ENCODE measurements at places on chromosomes 11 and 22.

- DNase-seq, result no peak
These were observed 712 bp downstream of the IL2RB start for GRCh38 chr22:37148742-37149665.

- DNase-seq, result peak; percentile 71
These were observed 29.7 kb downstream of the FAM83F start for GRCh38 chr22:40024201-40025061.

GRCh38 chr11:9052316-9052715, 39.1 kb downstream of the SCUBE2 start:
- no peak for DNase-seq

DNA sequence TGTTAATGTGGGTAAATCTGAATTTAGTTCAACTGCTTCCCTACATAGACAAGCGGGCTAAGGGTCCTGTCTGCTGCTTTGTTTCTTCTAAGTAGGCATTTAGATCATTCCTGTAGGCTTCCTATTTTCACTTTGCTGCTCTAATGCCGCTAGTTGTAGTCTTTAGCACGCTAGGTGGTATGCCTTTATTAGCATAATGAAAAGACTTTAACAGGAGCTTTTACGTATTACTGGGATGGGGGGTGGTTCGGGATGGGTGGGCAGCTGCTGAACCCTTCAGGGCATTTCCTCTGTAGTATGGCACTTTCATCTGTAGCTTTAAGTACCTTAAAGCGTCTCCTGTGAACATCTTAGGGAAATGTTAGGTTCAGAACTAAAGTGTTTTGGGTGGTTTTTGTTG, 85.3 kb downstream of the GGT1 start:
- DNase-seq, result no peak

DNA sequence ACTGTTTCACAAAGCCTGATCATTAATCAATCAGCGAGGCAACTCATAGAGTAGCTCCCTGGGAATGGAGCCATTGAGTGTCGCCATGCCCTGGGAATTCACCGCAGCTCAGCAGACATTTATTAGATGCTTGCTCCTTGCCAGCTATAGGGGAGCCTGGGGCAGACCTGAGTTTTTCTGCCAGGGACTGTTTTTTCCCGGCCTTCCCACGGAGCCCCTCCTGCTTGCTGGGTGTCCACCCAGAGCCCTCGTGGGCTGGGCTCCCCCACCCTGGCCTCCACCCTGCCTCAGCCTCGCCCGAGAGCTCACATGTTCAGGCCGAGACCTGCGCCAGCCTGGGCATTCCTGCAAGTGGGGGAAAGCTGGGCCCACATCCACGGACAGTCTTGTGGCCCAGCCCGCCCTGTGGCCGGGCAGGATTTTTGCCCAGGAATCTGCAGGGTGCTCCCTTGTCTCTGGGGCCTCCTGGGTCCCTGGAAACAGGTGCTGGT, 64.9 kb downstream of the SMIM38 start:
- DNase-seq, result no peak

GRCh38 chr11:17500673-17501072, 24.0 kb upstream of the ABCC8 start:
- no peak for DNase-seq

GRCh38 chr11:92506809-92507336, 282.3 kb downstream of the FAT3 start:
- DNase-seq, result no peak

DNA sequence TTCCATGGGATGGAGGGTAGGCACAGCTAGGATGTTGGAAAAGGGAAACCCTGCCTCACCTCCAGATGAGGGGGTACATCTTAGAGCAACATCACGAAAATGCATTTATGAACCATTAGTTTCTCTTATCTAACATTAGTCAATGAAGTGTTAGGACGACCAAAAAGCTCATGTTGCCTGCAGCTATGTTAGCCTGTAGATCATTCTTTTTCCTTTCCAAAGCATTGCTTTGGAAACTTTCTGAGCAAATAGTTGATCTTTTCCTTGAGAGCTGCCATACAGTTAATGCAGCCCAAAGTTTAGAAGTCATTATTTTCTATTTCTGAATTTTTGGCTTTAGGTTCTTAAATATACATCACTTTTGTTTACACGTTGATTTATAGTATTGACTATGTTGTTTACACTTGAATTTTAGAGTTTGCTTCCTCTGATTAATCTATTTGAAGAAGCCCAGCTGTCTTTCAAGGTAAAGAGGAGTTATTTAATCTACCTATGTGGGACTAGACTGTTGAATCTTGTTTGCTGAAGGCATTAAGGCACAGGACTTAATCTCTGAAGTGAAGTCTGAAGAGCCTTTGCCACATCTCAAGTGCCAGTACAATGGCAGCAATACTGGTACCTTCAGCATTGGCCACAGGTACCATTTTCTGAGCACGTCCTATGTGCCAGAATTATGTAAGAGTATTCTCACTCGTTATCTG, 11.0 kb downstream of the POU2AF3 start:
- DNase-seq, result no peak

- no peak for DNase-seq
These were observed 866 bp upstream of the RRM1 start for GRCh38 chr11:4093519-4094347.

- DNase-seq, result no peak
These were observed 69.7 kb upstream of the MYOD1 start for GRCh38 chr11:17649696-17650095.

GRCh38 chr22:30206944-30207343, 39.6 kb downstream of the LIF start:
- DNase-seq, result no peak

DNA sequence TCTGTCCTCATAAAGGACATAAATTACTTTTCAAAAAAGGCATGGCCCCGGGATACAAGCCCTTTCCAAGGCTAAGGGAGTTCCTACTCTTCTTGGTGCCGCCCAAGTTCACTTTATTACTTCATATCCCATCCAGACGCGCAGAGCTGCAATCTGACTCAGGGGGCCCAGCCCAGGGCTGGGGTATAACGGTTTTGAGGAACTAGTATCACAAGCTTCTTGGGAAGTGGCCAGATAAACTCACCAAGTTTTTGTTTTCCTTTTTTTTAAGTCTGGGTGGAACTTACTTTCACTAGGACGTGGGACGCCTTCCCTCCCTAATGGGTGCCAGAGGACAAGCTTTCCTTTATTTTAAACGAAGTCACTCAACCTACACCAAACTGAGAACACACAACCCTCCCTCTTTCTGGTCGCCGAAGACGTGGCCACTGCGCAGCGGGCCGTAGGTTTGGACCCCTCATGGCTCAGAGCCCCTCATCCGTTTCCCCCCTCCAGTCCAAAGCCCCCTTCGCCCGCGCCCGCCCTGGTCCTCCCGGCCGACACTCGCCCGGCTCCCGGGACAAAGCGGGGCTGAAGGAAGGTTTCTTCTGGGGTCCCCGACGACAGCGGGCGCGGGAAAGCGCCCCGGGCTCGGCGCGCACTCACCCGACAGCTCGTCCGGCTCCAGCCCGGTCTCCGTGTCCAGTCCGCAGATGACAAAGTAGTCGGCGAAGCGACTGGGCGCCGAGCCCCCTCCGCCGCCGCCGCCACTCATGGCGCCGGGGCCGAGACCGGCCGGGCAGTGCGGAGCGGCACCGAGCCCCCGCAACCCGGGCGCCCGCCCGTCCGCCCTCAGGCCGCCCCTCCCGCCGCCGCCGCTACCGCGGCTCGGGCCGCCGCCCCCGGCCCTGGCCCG, 587 bp downstream of the DENND5A start:
- peak; percentile 57 for DNase-seq

GRCh38 chr11:125514336-125515101, 18.5 kb upstream of the FEZ1 start:
- DNase-seq, result peak; percentile 58

DNA sequence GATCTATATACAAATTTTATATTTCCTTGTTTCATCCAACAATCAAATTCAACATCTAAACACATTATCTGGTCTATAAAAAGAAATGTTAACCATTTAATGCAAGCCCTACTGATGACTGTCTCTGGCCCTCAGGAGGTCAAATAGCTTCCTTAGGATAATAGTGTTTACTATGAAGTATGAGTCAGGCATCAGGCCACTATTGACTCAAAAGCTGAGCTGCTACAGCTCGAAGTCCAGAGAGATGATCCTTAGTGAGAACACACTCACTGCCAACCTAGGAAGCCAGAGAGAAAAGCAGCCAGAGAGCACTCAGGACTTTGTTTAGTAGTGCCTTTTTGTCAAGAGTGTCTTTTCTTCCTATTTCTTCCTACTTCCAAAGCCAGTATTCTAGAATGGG, 171.8 kb downstream of the SOX6 start:
- DNase-seq, result no peak

GRCh38 chr22:33389936-33390335, 331.8 kb upstream of the SYN3 start:
- no peak for DNase-seq

- DNase-seq, result no peak
These were observed 133 bp downstream of the MYH9 start for GRCh38 chr22:36387709-36387958.

- no peak for DNase-seq
These were observed 108.2 kb downstream of the SLC36A4 start for GRCh38 chr11:93089474-93090102.

GRCh38 chr11:126392633-126393013, 37.1 kb downstream of the ST3GAL4 start:
- no peak for DNase-seq

DNA sequence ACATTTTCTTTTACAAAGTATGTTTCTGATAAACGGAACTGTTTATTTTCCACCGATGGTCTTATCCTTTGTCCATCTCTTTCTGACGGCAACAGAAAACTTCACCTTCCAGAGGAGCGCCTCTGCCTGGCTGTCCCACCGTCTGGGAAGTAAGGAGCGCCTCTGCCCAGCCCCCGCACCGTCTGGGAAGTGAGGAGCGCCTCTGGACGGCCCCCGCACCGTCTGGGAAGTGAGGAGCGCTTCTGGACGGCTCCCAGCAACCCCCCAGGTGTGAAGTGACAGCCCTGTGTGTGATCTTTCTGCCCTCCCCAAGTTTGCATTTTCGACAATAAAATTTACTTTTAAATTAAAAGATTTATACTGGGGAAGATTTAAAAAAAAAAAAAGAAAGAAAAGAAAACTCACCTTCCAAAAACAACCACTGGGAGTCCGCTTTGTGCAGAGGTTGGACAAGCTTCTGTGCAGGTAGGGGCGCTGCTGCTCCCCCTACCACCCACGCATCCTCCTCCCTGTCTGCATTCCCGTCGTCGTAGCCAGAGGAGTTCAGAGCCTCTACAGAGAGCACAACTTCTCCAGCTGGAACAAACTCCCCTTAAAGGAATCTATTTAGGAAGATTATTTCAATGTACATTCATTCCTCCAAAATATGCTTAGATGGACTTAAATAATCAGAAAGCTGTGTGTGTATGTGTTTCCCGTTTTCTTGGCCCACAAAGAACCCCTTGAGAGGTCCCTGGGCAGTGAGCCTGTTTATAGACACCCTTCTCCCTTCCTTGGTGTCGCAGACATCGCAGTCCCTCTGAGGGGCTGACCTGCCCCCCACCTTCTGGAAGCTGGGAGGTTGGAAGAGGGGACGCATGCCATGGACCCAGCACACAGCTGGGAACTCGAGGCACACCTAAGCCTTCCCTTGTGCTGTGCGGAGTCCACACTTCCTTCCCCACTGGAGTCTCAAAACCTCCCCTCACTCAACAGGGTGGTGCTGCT, 849 bp upstream of the APOBEC3B start:
- no peak for DNase-seq

- DNase-seq, result no peak
These were observed 31.2 kb downstream of the IL18 start for GRCh38 chr11:112132737-112133136.

DNA sequence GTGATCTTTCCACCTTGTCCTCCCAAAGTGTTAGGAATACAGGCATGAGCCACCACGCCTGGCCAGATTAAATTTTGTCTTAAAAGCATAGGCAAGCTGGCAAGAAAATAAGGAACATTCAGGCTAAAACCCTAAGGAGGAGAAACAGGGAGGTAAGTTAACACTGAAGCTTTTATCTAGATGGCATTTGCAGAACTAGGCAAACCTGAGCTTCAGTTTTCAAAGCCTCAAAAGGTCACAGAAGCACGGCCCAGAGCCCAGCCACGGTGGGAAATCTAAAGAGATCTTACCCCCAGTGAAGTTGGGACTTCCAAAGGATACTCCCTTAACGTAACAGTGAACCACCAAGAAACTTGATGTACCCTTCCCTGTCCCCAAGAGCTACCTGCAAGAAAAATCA, 28.4 kb downstream of the PC start:
- no peak for DNase-seq

GRCh38 chr11:125272821-125273220, 108.3 kb downstream of the PKNOX2 start:
- no peak for DNase-seq

DNA sequence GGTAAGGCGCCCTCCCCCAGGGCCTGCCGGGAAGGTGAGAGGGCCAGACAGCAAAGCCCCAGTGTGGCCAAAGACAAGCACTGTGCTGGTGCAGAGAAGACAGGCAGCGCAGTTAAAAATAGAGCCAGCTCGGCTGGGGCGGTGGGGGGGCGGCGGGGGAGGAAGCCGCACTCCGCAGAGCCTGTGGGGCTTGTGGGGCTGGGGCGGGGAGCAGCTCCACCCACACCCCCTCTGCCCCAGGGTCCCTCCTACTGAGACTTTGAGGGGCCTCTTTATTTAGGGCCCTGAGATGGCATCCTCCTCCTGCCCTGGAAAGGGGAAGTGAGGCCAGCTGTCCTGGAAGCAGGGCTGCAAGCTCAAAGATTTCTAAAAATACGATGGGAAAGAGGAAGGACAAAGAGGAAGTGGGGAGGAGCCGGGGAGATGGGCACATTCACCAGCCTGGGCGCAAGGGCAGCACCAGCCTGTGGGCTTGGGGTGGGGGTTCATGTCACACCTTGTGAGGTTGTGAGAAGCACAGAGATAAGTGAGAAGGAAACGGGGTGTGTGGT, 2.6 kb downstream of the CYTH4 start:
- DNase-seq, result peak; percentile 42

GRCh38 chr22:35310556-35311550, 11.2 kb downstream of the TOM1 start:
- DNase-seq, result no peak

- DNase-seq, result no peak
These were observed 576 bp upstream of the SC5D start for GRCh38 chr11:121291896-121292494.

GRCh38 chr11:6735306-6735705, 36.5 kb downstream of the OR2AG2 start:
- DNase-seq, result no peak

DNA sequence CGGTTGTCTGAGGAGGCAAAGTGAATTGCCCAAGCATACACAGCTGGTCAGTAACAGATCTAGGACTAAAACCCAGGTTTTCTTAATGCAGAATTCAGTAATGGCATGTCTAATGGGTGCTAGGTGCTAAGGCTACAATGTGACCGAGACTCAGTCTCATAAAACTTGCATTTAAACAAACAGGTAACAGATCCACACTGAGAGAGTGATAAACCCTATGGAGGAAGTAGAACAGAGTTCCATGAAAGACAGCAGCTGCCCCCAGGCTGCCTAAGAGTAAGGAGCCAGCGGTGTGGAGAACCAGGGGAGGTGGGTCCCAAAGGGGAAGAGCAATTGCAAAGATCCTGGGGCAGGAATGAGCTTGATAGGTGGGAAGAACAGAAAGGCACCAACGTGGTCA, 27.3 kb downstream of the MMP13 start:
- DNase-seq, result no peak

Measured in activated naive CD8-positive, alpha-beta T cell treated with anti-CD3 and anti-CD28 coated beads, Interleukin-2, amount 50 U/mL, for 24 hours (primary cell).